Hypothalamus (tissue), 51 donors: ENCODE measurements at places on chromosomes 12 and 14.

DNA sequence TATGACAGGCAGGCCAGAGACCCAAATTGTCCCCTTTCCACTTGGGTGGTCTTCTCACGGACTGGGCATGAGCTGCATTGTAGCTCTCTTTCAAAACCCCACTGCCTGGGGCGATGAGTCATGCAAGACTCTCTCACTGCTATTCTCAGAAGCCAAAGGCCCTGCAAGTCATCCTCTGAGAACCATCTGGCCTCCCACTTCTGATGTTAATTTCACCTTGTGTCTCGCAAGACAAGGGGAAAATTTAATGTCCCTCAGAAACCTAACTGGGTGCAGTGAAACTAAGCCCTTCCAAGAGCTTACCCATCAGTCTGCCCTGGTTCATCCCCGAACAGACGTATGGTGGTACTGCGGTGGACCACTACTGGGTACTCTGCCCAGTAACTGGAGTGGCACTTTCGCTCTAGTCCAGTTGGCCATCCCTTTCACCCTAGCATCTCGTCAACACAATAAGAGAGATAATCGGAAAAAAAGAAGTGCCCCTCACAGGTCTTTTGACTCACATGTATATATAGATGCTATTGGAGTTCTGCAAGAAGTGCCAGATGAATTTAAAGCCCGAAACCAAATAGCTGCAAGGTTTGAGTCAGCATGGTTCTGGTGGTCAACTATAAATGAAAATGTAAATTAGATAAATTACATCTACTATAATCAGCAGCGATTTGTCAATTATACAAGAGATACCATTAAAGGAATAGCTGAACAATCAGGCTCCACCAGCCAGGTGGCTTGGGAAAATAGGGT, 31.3 kb upstream of the LALBA start:
- DNase-seq, result no peak

DNA sequence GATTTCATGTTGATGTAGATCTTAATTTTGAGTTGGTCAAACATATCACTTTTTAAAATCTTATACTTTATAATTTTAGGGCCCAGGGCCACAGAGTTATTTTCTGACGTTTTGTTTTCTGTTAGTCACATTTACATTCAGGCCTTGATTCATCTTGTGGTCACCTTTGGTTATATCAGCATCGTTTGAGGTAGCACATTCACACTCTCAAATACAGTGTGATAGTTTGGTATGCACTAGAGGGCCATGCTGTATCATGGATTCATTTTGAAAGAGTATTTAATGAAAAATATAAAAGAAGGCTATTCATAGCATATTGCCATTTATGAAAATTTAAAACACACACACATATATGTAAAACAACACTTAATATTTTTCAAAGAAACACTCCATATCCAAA, 274.6 kb downstream of the RAD51B start:
- no peak for DNase-seq

GRCh38 chr14:65312859-65313258, 99.7 kb upstream of the FUT8 start:
- no peak for DNase-seq

DNA sequence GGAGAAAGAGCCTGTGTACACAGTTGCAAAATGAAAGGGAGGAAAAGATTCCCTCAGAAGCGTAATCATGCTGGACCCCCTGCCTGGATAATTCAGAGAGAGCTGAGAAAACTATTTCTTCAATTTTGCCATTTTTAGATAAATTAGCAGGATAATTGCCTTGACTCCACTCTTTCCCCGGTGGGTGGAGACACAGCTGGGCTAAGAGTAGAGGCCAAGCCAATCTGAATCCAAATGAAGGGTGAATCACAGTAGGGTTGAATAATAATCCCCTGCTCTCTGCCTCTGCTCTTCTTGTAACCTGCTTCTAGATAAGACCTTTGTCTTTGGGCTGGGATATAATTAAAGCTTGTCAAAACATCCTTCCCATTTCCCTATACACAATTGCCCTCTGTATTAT, 150.1 kb downstream of the CAPZA3 start:
- DNase-seq, result no peak

- DNase-seq, result no peak
Measured at GRCh38 chr14:36524220-36524837, 4.3 kb upstream of the NKX2-1 start.

DNA sequence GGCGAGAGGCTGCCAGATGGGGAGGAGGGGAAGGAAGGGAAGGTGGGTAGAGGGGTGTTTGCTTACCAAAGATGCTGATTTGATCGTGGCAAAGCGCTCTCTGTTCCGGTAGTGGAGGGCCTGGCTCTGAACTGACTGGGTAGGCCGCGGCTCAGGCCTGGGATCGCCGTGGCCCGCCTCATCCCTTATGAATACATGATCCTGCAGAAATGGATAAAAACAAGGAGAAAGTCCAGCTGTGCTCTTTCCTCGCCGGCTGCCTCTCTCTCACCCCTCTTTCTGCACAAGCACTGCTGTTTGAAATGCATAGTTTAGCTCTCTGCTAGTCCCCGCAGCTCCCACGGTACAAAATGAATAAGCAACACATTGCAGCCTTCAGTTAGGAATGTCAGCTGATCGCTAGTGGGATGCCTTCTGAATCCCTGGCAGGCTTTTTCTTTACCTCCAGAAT, 53.8 kb downstream of the PEBP1 start:
- no peak for DNase-seq

DNA sequence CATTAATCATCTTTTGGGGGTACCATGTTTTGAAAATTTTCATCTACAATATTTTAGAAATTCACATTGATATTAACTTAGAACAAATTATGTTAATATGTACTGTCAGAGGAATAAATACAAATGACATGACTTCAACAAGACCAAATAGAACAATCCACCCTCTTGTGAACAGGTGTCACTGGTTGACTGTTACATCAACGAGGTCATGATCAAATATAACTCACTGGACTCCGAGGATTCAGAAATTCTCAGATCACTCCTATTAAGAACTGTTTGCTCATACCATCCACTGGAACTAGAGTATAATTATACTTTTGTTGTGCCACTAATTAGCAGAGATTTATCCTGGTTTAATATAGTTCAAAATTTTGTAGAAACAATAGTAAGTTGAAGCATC, 318.8 kb downstream of the PRKD1 start:
- DNase-seq, result no peak

- DNase-seq, result no peak
Measured at GRCh38 chr14:50233951-50234250, 2.5 kb upstream of the SOS2 start.

DNA sequence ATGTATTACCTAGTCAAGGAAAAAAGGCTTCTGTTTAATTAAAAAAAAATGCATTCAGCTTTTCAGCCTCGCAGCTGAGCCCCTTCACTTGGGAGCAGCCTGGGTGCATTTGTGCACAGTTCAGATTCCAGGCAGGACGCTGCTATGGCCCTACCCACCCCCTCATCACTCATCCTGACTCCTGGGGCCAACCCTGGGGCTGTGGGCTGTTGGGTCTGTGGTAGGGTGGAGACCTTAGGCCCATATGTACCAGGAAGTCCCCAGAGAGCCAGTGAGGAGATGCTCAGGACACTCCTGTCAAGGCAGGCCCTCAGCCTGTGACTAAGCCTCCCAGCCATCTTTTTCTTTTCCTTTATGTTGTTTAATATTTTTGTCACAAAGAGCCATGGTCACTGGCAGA, 9.3 kb upstream of the CDCA4 start:
- no peak for DNase-seq

GRCh38 chr12:132719141-132719953, 8.7 kb downstream of the PGAM5 start:
- DNase-seq, result no peak

DNA sequence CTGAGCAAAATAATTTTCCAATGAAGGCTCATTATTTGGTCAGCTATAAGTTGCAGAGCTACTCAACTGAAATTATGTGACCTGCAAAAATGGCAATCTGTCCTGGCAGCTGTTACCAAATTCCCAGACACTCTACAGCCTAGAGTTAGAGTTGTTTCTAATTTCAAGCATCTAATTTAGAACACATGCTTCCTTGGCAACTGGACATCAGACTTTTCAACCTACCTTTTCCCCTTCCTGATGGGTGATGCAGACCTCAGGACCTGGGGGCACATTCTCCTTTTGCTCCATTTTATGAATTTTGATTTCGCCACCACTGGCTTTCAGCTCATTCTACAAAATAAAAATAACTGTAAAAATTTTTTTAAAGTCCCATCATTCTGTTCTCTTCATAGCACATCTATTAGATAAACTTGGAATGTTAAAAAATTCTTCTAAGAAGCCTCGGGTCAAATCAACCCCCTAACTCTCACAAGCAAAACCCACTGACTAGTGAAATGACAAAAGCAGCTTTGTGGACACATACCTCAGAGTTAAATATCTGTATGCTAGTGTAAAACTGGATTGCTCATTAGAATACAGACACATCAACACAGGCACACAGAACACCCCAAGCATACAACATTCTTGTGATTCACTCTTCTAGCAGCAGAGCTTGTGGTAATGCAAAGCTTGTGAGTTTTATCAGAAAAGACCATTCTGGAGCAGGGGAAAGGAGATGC, 33.5 kb upstream of the CERS5 start:
- DNase-seq, result no peak

DNA sequence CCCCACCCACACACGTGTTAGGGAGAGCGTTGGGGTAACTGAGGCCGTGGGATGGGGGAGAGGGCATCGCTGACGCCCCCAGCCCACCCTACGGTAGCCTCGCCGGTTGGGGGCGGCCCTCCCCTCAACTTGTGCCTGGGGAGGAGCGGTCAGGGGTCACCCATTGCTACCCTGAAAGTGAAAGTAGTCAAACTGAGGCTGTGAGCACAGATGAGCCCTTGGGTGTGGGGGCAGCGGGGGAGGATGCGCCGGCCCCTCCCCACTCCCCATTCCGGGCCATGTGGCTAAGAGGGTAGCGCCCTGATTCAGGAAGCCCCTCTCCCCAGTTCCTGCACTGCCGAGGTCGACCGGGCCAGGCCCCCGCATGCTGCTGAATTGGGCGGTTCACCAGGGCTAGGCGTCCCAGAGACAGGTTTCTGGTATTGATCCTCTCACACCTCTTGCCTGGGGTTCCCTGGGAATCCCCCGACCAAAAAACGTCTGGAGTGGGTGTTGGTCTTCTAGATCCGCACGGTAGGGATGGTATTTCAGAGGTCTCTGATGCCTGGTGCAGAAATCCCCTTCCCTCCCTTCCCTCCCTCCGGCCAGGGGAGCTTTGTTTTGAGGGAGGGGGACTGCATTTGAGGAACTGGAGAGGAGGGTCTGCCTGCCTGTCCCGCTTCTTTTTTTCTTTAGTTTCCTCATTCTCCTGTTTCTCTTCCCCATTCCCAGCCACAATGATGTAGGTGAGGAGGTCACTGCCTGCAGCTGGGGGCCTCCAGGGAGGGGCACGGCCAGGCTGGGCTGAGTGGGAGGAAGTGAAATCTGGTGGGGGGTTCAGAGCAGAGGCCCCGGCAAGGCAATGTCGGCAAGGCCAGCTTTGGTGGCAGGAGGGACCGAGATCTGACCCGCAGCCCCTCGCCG, 1.0 kb downstream of the SH2B3 start:
- DNase-seq, result no peak

- no peak for DNase-seq
Measured at GRCh38 chr12:119338593-119339363, 4.2 kb downstream of the CCDC60 start.

GRCh38 chr12:94755598-94755997, 105.2 kb upstream of the TMCC3 start:
- no peak for DNase-seq

DNA sequence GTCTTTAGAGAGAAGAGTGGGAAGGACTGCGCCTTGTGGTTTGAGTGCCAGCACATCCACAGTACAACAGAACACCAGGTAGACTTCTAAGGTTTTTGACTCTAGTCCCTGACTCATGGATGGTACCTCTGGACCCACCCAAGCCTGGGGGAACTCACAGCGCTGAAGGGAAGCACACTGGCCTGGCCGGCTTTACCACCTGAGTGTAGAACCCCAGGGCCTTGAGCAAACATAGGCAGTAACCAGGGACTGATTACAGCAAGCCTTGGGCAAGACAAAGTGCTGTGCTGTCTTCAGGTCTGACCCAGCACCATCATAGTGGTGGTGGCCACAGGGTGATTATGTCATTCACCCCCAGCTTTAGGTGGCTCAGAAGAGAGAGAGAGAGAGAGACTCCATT, 17.2 kb downstream of the EML5 start:
- no peak for DNase-seq

DNA sequence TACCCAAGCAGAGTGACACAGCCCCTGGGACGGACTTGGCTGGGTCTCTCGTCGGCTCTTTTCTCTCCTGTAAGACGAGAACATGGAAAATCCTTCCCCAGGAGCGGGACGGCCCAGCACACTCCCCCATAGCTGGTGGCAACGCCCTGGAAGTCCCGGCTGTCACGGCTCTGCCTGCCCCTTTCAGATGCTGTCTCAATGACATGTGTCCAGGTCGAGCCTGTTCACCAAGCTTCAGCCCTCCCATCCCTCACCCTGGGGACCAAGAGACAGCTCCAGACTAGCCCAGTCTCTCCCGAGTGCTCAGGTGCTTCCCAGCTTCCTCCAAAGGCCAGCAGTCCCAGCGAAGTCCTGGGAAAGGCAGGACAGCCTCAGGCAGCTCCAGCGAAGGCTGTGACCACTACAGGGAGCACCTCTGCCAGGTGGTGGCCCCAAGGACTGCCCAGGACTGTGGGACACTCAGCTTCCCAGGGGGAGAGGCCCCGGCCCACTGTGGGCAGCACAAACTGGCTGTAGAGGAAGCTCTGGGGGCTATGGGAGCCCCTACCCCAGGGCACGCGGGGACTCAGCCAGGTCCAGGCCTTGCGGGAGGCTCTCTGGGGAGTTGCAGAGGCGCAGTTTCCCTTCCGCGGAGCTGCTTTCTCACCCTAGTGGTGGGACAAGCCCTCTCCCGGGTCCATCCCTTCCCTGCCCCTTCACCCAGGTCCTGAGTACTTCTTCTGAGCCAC, 33.6 kb downstream of the TNFAIP2 start:
- DNase-seq, result no peak

- DNase-seq, result peak; percentile 94
Measured at GRCh38 chr14:73058224-73058921, at the start of gene RBM25. Gene RBM25 (plus strand): TSS chr14:73058534. CDS start chr14:73071642, 13,108 bp downstream.

- no peak for DNase-seq
Measured at GRCh38 chr12:15488481-15488880, 166.2 kb downstream of the PTPRO start.

DNA sequence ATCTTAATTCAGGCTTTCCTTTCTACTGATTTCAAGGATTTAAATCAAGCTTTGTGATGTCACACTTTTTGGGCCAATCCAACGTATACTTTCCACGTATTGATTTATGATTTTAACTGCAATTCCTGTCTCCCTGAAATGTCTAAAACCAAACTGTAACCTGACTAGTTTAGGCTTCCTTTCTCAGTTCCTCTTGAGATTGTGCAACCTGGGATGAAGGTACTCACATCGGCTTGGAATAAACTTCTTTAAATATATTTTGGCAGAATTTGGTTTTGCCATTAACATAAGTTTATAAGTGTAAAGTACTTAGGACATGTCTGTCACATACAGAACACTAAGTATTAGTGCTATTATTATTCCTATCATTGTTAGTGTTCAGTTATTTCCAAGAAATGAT, 224.6 kb downstream of the CRADD start:
- DNase-seq, result no peak

DNA sequence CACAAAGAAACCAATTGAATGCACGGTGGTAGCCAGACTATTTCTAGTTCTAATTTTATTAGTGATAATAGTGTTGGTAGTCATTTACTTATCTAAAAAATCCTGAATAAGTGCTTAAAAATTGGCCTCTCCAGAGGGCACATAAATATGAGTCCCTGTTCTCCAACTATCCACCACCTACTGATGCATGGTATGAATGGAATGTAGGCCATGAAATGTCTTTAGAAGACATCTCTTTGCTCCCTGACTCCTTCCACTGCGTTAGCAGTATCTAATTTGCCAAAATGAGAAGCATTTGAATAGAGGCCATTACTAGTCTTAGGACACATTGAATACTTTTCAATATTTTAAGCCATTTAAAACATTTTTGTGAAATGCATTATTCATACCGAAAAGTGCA, 261.7 kb downstream of the LRFN5 start:
- DNase-seq, result no peak
